ENCODE measurements at places on chromosomes 6 and 20. TPM values are rescaled to one million over a fixed set of nuclear protein-coding genes. Genes with fewer than 3 reads are reported as not detected.

GRCh38 chr6:12472601-12473038, 182.5 kb downstream of the EDN1 start:
- DNase-seq: no peak
- H3K27me3 ChIP-seq: no peaks in the 10 kb centered on the region
- H3K36me3 ChIP-seq: no peaks in the 10 kb centered on the region
- no peak overlapping the region for H3K27ac ChIP-seq
- H3K4me1 ChIP-seq: no peaks in the 10 kb centered on the region

DNA sequence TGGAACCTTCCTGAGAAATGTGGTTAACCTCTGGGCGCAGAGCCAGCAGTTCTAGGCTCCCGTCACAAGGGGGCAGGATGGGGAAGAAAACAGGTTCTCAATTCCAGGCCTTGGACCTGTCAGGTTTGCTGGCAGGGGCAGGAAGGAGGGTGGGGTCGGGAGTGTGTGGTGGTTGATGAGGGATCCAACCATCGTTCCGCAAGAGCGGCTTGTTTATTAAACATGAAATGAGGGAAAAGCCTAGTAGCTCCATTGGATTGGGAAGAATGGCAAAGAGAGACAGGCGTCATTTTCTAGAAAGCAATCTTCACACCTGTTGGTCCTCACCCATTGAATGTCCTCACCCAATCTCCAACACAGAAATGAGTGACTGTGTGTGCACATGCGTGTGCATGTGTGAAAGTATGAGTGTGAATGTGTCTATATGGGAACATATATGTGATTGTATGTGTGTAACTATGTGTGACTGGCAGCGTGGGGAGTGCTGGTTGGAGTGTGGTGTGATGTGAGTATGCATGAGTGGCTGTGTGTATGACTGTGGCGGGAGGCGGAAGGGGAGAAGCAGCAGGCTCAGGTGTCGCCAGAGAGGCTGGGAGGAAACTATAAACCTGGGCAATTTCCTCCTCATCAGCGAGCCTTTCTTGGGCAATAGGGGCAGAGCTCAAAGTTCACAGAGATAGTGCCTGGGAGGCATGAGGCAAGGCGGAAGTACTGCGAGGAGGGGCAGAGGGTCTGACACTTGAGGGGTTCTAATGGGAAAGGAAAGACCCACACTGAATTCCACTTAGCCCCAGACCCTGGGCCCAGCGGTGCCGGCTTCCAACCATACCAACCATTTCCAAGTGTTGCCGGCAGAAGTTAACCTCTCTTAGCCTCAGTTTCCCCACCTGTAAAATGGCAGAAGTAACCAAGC, 29.6 kb downstream of the SRSF3 start:
- H3K27me3 ChIP-seq: no peaks in the 10 kb centered on the region
- peak; percentile 78 for DNase-seq
- no peak overlapping the region for H3K27ac ChIP-seq
- no peak overlapping the region for H3K4me3 ChIP-seq
- no peaks in the 10 kb centered on the region for H3K36me3 ChIP-seq

DNA sequence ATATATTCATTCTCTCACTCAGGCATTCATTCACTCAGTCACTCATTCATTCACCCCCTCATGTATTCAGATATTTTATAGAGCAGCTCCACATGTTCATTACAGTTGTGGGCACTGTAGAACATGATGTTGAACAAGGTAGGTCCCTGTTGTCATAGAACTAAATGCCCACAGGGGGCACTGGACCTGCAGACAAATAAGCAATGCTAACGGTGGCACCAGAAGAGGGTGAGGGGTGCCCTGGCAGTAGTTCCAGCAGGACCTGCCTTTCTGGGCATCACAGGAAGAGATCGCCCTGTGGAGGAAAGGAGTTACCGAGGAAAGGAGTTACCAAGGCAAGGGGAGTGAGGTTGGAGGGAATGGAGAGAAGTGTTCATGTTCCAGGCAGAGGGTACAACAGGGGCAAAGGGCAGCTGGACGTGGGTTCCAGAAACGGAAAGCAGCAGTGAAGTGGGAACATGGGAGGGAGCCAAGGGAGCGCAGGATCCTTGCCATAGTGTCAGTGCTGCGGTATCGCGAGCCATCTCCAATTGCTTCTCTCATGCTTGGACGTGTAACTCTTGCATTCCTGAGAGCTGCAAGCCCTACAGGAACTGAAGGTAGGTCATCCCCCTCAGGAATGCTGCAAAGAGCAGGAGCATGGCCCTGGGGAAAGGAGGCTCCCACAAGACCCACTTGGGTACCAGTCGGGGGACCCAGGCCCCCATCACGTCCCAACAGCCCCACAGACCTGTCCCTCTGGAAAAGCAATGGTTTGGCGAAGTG, 128.2 kb downstream of the EDN3 start:
- no peaks in the 10 kb centered on the region for H3K27me3 ChIP-seq
- no peak overlapping the region for H3K27ac ChIP-seq
- H3K4me3 ChIP-seq: no peak overlapping the region
- DNase-seq: no peak

Gene THEMIS
- polyA plus RNA-seq: 83.1 TPM
